ENCODE measurements at places on chromosomes 13 and 19. TPM values are rescaled to one million over a fixed set of nuclear protein-coding genes. Genes with fewer than 3 reads are reported as not detected.

CYP4F8 gene
- total RNA-seq: not detected

TEX26 gene
- not detected for total RNA-seq

PRTN3 gene
- not detected for total RNA-seq

GPC6 gene
- 4.7 TPM for total RNA-seq

PRRG2 gene
- total RNA-seq: 0.70 TPM

NECTIN2 gene
- 131 TPM for total RNA-seq
